ENCODE measurements at places on chromosomes 2 and 18.
A peak's percentile ranks its signal among the peaks of the same experiment; 100 is the strongest.

GRCh38 chr18:54919412-54919811, 39.8 kb downstream of the CCDC68 start:
- no peak for DNase-seq

GRCh38 chr2:159759577-159759976, 38.4 kb downstream of the CD302 start:
- DNase-seq = no peak

- DNase-seq = no peak
Measured at GRCh38 chr2:28635191-28635611, 116.4 kb upstream of the PPP1CB start.

- no peak for DNase-seq
Measured at GRCh38 chr2:22626621-22627020, 758.4 kb upstream of the KLHL29 start.

- DNase-seq = no peak
Measured at GRCh38 chr2:101792208-101792607, 94.7 kb downstream of the MAP4K4 start.

GRCh38 chr18:74249181-74249968, 42.4 kb downstream of the CYB5A start:
- DNase-seq = peak; percentile 65
